Lower leg skin (tissue), 4 donors: ENCODE measurements at places on chromosomes 7 and 10. TPM values are rescaled to one million over a fixed set of nuclear protein-coding genes. Genes with fewer than 3 reads are reported as not detected.

Gene ANKRD2
- 5.5 TPM for total RNA-seq

- DNase-seq: no peak
Measured at GRCh38 chr10:1187151-1187854, 131.1 kb downstream of the WDR37 start.

Gene ANKRD61
- not detected for total RNA-seq

DNA sequence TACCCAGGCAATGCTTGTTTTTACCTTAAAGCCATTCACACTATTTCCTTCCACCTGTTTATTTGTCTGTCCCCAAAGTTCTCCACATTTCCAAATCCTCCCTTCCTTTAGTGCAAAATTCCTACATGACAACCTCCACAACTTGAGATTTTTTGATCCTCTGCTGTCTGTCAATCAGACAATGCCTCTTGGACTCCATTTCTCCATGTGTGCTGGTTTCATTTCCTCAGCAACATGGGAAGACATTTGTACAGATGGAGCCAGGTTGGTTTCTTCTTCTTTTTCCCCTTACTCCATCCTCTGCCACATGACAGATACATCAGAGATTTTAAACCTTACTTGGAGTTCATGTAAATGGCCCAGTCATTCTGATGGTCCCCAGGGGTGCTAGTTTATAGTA is 19.1 kb upstream of the GIMAP2 start:
- DNase-seq: no peak

DNA sequence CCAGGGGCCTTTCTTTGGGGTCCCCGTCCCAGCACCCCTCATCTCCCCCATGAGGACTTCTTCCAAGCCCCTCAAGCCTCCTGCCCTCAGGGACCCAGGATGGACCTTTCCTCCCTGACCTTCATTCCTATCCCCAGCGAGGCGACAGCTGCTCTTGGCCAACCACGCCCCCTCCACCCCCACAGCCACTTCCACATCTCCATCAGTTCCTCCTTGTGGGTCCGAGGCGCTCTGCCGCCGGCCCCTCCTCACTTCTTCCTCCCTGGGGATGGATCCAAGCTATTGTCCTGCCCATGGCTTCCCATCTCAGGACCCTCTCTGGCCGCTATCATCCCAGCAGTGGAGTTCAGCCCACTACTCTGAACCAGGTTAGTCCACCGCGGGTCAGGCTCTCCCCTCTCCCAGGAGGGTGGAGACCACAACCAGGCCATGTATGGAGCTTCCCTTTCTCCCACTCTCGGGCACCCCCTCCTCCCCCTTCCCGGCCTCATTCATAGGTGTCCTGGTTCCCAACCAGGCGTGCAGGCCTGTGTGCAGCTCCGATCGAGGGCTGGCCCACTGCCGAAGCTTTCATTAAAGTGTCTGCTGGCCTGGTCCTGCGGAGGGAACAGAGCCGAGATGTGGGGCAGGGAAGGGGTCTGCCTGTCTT is 1.7 kb upstream of the SH2B2 start:
- DNase-seq: peak; percentile 90

GRCh38 chr7:121138262-121138933 is 149.9 kb downstream of the CPED1 start:
- DNase-seq: no peak

- DNase-seq: no peak
Measured at GRCh38 chr10:103554488-103555324, 61.2 kb downstream of the NEURL1 start.

- no peak for DNase-seq
Measured at GRCh38 chr7:30657131-30657530, 25.1 kb downstream of the CRHR2 start.

DNA sequence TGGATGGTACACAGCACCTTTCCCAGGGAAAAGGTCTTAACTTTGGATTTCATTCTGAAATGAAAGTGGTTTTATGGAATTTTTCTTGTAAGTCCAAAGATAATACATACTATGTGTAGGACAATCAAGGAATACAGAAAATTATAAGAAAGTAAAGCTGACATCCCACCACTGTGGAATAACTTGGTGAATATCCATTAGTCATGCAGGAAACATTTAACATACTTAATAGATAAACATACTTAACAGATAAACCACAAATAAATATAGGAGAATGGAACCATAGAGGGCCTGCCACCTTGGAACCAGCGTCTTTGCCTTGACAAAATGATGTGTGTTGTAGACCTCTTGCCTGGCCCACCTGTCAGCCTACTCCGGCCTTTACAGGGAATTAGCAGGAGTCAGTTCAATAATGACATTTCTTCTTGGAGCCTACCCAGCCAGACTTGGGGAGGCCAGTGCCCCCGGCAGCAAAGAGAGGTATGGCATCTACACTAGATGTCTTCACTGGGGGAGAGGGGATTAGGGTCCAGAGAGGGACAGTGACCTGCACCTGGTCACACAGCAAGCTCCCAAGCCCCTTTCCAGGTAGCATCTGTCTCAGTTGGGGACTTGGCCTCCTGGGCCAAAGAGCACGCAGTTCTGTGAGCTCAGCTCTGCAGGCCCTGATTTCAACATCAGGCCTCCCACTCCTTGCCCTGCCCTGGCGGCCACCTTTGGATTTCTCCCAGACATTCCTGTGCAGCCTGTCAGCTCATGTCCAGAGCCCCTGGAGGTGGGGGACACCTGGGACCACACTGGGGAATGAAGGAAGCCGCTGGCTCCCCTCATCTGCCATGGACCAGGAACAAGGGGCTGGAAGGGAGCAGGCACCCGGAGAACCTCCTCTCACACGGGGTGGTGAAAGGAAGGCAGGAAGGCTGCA is 112.6 kb upstream of the PPIF start:
- DNase-seq: no peak

- no peak for DNase-seq
Measured at GRCh38 chr7:330511-331230, 40.7 kb downstream of the FOXL3 start.
